ENCODE measurements at places on chromosomes 4 and X.

DNA sequence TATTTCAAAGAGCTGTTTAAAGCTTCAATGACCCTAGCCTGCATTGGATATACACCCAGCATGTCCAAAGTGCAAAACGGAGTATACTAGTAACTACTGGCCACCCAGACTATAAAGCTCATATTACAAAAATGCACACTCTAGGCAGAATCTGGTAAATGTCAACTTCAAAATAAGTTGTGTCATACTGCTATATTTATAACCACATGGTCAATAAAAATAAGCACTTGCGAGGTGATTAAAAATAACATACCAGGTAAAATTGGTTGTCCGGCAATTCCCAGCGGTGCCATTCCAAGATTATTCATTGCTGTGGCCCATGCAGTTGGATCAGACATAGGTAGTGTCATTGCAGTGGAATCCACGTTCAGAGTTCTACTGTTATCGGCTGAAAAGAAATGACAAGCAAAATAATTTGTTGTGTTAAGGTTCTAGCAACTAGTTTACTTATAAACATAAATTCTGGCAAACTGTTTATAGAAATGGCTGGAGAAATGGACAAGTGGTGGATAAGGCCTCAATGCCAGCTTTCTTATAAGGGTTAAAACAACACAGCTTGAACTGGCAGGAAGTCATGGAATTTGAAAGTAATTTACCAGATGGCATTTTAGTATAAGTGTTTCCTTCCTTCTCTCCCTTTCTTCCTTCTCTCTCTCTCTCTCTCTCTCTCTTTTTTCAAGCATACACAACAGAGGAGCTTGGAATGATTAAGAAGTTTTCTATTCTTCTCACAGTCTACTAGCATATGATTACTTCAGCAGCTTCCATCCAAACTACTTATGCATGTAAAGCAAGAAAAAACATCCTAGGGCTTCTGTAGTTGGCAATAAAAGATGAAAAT lies 199.9 kb downstream of the ENOX2 start:
- no peak for DNase-seq

DNA sequence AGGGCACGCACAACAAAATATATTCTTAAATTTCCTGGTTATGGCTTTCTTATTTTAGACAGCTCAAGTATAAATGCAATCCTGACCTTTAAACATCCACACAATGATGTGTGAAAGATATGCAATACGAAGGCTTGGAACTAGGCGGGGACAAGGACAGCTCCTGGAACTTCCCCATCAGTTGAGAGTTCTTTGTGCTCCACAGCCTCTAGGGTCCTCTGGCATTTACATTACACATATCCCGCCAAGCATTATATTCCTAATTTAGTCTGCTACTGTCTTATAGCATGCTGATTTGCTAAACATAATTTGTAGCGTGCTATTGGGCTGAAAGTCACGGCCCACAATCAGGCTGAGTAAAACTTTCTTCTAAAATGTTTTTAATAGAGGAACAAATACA lies 74.4 kb downstream of the FTHL17 start:
- no peak for DNase-seq

GRCh38 chr4:148057516-148057915 lies 325.6 kb downstream of the ARHGAP10 start:
- no peak for DNase-seq

DNA sequence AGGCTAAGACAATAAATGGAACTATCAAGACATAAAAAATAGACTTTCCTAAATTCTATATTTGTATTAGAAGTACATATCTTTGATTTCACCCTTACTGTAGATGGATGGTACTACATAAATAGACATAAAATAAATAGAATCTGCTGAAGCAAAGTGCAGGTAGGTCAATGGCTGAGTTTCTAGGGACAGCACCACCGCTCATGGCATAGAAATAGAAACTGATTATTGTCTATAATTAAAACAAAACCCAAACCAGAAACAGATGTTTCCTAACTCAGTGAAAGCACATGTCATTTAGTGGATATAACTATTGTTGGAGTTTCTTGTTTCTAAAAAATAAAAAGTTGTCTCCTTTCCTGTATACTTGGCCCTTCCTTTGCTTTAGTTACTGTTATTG lies 387.3 kb upstream of the ADGRL3 start:
- no peak for DNase-seq

- no peak for DNase-seq
These were observed 11.4 kb downstream of the RNF175 start for GRCh38 chr4:153748378-153748777.

DNA sequence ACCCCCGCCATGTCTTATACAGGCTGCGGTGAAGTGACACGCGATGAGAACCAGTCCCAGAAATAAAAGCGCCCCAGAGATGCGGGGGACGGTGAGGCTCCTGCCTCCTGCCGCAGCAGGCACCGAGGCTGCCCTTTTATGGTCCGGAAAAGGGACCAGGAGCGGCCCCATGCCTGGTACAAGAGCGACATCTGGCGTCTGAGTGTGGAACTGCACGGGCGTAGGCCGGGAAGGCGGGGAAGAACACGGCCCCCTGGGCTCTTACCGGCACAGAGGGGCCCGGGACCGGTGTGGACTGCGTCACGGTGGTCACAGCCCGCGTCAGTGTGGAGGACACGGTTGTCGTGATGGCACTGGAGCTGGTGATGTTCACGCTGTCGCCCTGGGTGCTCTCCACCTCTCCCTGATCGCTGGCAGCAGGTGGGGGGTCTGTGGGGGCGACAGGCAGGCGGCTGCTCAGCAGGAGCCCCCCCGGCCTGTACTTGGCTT lies 8.9 kb upstream of the RENBP start:
- DNase-seq = peak; percentile 26

GRCh38 chr4:21467551-21467950 lies 481.0 kb downstream of the KCNIP4 start:
- DNase-seq = no peak

DNA sequence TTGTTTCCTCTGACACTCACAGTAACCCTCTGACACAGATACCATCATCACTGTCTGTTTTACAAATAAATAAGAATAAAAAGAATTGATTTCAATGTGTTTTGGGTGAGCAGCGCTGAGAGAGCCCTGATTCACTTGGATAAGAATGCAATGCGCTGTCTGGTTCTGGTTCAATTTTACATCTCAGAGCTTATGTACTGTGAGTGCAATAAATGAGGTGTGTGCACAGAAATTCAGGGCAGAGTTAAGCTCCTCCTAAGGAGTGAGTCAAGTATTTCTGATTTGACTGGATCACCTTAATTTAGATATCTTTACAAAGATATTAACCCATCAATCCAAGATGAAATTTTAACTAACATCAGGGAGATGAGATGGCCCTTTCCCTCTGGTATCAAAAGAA lies 11.2 kb downstream of the FAM9C start:
- DNase-seq = no peak

DNA sequence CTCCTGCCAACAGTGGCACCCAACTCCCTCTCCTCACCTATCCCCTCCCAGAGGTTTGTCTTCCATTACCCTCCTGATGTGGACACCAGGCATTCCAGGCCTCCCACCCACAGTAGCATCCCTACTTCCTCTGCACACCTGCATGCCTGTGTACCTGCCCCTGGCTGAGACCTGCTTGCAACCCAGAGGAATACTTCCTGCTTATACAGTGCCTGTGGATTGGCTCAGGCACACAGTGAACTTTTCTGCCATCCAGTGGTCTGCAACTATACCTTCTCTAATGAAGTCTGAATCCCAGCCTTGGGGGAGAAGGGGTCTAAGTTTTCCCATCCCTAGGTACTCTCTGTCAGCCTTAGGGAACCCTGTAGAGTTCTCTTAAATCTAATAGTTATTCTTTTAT lies 169.9 kb downstream of the IQCM start:
- no peak for DNase-seq

- peak; percentile 15 for DNase-seq
These were observed 129.4 kb upstream of the BCOR start for GRCh38 chrX:40227125-40227524.

DNA sequence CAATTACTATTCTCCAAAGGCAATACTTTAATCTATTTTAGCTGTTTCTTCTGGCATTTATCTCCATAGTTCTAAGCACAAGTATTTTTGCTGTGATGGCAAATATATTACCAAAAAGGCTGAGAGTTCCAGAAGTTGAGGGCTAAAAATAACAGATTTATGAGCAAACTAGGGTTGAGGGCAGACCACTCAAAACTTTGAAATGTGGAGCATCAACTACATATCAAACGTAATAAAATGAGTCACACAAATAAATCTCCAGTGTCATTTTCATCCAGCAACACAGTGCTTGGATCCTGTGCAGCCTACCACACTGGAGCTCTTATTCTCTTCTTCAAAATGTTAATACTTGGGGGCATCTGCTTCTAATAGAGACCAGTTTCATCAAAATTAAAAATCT lies 163.9 kb downstream of the HS3ST1 start:
- DNase-seq = no peak

- peak; percentile 98 for DNase-seq
These were observed 62.5 kb upstream of the HOPX start for GRCh38 chr4:56743550-56743949.

GRCh38 chrX:48648336-48648751 lies 35.3 kb upstream of the WAS start:
- DNase-seq = no peak

- peak; percentile 76 for DNase-seq
These were observed 71.0 kb downstream of the AFF1 start for GRCh38 chr4:87005690-87006425.

GRCh38 chrX:124925681-124926080 lies 394.0 kb upstream of the TEX13C start:
- DNase-seq = peak; percentile 40

DNA sequence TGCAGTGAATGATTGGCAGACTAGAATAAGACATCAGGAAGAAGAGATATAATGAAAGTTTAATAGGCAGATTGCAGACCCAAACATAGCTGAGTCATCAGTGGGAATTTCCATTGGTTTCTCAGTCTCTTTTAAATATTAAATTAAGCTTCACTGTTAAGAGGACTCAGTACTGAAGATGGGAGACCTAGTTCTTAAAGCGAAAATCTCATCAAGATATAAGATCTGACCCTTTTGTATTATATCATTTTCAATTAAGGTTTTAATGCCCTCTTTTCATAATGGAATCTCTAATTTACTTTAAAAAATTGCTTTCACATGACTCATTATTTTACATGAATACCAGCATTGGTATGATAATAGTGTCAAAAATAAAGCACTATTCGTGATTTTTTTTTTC lies 168.9 kb upstream of the ATOH1 start:
- DNase-seq = no peak

DNA sequence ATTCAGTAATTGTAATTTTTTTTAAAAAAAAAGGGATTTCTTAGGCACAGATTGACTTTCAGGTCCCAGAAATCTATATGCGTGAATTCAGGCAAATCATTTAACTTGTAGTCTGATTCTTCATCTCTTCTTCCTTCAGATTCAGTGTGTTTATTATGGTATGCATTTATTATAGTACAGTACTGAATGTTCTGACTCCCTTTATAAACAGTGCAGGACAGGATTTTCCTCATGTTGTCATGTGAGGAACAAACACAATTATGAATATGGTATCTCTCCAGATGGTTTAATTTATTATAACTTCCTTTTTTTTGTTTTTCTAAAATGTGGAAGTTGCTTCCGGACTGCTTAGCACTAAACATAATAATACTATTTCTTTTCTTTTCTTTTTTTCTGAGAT lies 54.2 kb downstream of the RPS3A start:
- no peak for DNase-seq

DNA sequence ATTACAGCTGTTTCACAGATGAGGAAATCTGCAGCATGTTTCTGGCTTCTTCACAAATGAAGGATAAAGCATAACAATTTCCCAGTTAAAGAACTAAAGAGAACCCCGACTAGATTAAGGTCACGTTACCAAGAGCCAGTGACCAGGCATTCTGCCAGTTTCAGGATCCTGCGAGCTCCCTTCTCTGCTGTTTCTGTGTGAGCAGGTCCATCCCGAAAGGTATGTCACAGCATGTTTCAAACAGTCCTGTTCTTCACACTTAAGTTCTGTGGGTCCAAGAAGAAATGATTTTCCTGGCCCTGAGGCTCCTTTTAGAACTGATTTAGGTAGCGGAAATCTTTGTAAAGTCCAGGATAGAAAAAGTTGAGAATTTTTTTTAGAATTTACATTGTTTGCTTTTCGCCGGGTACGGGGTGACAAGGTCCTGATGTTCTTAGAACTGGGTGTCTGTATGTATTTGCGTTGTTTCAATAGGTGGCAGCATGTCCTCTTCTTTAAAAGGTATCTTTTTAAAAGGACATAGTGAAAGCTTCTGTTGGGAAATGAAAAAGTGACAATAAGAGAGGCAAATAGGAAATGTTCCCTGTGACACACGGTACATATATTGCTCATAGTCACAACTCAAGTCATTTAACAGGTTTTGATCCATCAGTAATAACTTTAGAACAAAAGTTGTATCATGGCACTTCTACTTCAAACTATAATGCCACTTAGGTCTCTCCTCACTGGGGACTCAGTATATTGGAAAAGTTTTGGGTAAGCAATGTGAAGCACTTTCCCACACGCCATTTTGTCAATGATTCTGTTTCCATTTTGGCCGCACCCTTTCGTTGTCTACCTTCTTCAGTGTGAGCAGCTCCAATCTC lies 18.4 kb downstream of the IL21 start:
- DNase-seq = peak; percentile 3

GRCh38 chr4:140928880-140929279 lies 172.7 kb upstream of the TBC1D9 start:
- DNase-seq = no peak

DNA sequence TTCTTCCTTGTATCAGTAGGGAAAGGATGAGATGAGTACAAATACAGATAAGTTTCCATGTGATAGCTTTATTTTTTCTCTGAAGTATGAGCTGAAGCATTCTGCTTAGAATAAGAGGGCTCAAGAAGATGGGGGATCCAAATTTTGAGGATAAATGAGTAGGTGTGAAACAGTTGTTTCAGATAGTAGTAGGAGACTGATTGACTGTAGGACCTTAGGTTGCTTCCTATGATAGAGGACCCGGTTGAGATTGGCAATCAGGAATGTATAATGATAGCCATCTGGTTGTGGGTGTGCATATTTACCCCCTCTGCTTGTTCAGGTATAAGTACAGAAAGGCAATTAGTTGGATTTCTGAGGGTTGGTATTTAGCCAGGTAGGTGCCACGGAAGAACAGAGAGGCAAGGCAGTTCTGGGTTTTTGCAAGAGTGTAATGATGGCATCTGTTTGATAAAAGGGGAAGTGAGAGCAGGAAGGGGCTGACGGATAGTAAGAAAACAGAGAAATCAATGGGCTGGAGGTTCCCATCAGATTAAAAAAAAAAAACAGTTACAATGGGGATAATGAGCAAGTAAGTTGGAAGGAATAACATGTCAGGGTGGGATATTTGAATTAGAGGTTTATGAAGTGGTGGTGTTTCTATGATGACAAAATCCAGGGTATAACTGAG lies 13.7 kb downstream of the OCRL start:
- DNase-seq = no peak

GRCh38 chr4:76407440-76408119 lies 13.4 kb downstream of the CCDC158 start:
- no peak for DNase-seq

DNA sequence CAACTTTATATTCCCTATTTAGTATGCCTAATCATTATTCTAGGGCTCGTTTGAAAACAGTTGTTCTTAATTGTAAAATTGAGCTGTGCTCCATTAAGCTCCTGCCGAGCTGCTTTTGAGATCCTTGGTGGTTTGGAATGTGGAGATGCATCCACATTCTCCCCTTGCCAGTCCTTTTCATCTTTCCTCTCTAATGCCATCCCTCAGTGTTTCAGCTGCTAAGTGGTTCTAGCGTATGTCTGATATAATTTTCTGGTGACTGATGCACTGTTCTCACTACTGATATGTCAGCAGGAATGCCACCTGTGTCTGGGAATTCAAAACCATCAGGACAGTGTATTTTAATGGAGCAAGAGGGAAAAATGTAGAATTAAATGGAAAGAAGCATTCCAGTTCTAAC lies 1085.0 kb downstream of the CCSER1 start:
- no peak for DNase-seq

GRCh38 chr4:4923201-4923600 lies 63.7 kb downstream of the MSX1 start:
- no peak for DNase-seq
